ENCODE measurements at places on chromosomes 7 and 10.
A peak's percentile ranks its signal among the peaks of the same experiment; 100 is the strongest.

DNA sequence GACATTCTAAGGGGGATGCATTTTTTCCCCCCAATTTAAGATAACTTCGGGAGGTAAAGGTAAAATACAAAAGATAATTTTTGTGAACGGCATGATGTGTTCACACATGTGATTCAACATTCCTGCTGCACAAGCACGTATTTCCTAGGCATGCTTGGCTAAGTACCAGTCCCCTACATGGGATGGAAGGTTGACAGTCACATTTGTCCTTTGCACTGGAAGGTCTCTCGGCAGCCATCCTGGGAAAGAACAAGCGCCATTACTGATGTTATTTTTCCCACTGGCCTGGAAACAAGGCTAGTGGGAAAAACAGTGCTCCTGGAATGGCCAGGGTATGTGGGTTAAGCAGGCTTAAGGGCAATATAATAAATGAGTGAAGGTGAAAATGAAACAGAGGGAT lies 276.2 kb upstream of the AOAH start:
- DNase-seq = no peak

DNA sequence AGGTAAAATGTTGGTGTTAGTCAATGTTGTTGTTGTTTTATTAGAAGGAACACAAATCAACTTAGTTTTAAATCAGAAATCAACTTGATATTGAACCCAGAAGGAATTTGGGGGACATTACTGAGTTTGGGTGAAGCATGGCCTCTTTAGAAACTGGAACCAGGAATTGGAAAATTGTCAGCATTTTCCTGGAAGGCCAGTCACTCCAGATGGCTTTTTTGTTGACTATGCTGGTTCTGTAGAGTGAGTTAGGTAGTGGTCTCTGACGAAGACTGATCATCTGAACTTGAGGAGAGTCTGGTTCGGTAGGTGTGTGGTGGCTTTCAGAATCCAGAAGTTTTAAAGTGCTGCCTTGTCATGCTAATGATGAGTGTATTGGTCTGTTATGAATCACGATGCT lies 111.5 kb downstream of the BMPER start:
- DNase-seq = no peak

GRCh38 chr7:115572111-115572510 lies 458.5 kb downstream of the TFEC start:
- no peak for DNase-seq

GRCh38 chr7:117793521-117793920 lies 79.7 kb downstream of the CTTNBP2 start:
- DNase-seq = no peak

DNA sequence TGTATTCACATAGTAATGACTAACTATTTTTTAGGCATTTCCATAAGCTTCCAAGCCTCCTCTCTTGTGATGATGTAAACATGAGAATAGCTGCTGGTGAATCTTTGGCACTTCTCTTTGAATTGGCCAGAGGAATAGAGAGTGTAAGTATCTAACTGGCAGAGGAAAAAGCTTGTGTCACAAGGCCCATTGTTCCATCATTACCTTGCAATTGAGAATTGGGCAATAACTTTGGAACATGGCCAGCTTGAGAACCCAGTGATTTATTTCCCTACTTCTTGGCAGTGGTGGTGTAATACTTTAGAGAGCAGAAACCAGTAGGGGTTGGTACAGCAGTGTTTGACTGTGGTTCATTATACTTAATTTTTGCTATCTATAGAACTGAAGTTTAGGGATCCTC lies 12.0 kb downstream of the IFRD1 start:
- no peak for DNase-seq

GRCh38 chr7:12569673-12570072 lies 847 bp upstream of the SCIN start:
- DNase-seq = no peak

DNA sequence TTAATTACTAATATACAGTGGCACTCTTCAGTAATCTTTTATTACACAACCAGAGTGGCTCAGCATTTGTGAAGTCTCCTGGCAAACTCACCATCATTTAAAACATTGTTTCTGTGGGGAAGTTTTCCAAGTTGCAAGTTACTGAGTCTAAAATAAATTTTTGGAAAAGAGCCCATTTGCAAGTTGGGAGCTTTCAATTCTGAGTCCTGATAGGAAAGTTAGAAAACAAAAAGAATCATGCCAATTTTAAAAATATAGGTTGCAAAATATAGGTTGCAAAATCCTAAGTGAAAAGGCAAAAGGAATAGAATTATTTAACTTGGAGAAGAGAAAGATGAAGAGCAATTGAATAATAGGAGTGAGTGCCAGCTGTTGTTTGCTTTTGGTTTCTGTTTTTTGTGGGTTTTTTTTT lies 378.8 kb upstream of the C7orf33 start:
- DNase-seq = no peak

DNA sequence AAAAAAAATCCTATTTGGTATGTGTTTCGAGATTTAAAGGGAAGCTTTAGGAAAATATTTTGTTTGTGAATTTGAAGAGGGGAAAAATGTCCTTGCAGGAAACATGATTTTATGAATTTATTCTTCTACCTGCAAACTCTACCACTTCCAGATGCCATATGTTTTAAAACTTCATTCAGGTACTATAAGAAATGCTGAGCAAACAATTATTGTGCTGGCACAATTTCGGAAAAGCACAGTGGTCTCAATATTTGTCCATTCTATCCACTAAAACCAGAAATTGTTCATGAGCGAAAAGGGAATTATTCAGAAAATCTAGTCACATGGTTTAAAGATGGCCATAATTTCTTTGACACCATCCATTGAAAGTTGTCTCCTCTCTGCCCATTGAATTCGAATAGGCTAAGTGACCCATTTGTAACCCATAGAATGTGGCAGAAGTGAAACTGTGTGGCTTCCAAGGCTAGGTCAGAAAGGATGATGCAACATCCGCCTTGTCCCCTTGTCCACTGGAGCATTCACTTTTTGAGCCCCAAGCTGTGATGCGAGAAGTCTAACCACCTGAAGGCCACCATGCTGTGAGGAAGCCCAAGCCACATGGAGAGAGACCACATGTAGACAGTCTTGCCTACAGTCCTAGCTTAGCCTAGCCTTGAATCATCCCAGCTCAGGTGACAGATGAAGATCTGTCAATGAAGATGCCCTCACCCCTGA lies 189.8 kb upstream of the PRKCQ start:
- no peak for DNase-seq

DNA sequence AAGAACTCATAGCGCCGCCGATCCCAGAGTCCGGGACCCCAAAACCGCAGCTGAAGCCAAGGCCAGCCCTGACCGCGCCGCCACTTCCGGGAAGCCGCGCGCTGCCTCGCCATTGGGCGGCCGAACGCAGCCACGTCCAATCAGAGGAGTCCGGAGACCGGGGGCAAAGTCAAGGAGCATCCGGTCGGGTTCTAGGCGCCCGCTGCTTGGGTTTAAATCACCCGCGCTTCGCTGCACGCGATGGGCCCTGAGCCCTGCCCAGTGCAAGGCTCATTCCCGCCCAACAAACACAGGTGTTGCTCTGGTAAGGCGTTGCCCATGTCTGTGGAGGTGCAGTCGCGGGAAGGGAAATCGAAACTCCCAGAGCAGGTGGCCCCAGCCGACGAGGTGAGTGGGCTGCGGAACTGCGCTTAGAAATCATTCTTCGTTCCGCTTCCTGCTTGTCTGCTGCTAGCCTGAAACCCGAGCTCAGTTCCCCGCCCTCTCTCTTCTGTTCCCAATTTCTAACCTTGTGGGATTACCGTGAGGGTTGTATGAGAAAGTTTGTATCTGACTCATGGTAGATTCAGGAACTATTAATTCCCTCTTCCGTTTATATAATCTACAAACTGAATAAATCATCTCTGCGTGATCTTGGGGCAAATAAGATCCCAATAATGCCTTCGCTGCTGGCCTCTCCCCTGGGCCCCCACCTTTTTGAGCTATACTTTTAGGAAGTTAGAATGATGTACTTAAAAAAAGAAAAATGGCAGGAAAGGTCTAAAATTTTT lies at the start of gene DCLRE1C:
Gene DCLRE1C, minus strand, starts transcription at position 96 of the 770 bp plus-strand sequence. Its CDS starts 86 bp downstream, at position 10.
- DNase-seq = peak; percentile 29

GRCh38 chr7:143280160-143280559 lies 4.6 kb upstream of the TMEM139 start:
- DNase-seq = no peak
